ENCODE measurements at places on chromosomes 5 and 9. TPM values are rescaled to one million over a fixed set of nuclear protein-coding genes. Genes with fewer than 3 reads are reported as not detected.

The FCN2 gene
- not detected for total RNA-seq

The GKAP1 gene
- total RNA-seq, result 15.9 TPM

DNA sequence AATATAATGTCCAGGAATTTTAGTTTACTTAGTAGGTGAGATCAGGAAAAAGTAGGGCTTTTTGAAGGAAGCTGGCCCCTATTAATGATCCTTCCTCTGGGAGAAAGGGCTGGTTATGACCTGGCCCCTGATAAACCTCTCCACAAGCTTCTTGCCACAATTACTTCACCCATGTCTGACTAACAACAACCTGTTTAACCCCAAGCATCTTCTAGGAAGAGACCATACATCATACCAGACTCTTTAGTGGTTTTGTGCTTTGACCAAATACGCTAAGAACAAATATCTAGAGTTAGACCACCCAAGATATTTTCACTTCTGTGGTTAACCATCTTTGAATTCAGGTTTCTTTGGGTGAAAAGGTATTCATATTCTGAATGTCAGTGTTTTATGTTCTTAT, 174.0 kb upstream of the SLC27A6 start:
- no peaks in the 10 kb centered on the region for H3K27me3 ChIP-seq
- no peak overlapping the region for H3K27ac ChIP-seq
- H3K4me3 ChIP-seq, result no peak overlapping the region
- no peaks in the 10 kb centered on the region for H3K4me1 ChIP-seq
- no peaks in the 10 kb centered on the region for H3K36me3 ChIP-seq

DNA sequence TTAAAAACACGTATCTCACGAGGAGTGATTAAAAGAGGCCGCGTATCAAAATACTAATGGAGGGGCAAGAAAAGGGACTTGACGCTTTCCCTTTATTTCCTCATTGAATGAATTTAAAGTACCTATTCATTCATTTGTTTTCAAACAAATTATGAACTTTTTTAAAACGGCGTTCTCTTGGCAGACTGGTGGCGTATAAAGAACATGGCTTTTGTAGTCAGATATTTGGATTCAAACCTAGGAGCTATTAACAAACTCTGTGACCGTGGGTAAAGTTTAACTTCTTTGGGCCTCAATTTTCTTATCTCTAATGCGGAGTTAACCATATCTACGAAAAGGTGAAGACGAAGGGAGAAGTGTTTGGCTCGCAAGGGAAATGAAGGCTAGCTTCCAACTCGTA, 876 bp downstream of the CAAP1 start:
- H3K4me3 ChIP-seq, result peak overlapping the region; percentile 93
- peak overlapping the region; percentile 99 for H3K27ac ChIP-seq
- DNase-seq, result no peak
- H3K27me3 ChIP-seq, result no peaks in the 10 kb centered on the region
- H3K4me1 ChIP-seq, result peaks cover 10% of the 10 kb centered on the region

DNA sequence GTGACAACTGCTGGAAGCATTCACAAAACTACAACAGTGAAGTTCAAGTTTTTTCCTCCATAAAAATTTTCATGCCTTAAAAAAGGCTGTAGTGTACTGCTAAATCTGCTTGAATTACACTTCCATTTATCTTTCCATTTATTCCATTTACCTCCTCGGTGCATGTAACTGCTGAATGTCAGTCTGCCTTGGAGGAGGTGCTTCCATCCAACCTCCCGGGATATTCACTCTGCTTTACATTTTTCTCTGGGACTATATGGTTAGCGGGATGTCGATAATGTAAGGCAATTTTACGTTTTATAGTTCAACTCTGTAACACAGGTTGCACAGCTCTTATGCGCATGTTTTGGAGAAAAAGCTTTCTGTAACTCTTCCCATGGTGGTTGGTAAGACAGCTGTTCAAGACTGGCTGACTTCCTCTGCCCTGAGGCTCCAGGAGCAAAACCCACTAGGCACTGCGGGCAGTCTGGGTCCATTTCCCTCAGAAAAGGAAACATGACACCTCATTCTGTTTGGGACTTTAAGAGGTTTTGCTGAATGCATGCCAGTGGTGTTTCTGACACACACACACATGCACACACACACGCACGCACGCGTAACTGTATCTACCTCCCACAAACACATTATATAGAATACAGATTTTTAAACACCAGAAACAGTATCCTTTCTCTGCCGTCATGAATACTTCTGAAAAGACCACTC, 66.1 kb downstream of the SPTLC1 start:
- no peak overlapping the region for H3K27ac ChIP-seq
- peaks cover 13% of the 10 kb centered on the region for H3K36me3 ChIP-seq
- H3K4me3 ChIP-seq, result no peak overlapping the region
- no peak for DNase-seq
- H3K4me1 ChIP-seq, result no peaks in the 10 kb centered on the region
- H3K27me3 ChIP-seq, result no peaks in the 10 kb centered on the region

The CARD6 gene
- total RNA-seq, result 4.5 TPM

The PTPRD gene
- 97.4 TPM for total RNA-seq

The BARHL1 gene
- 2.0 TPM for total RNA-seq

DNA sequence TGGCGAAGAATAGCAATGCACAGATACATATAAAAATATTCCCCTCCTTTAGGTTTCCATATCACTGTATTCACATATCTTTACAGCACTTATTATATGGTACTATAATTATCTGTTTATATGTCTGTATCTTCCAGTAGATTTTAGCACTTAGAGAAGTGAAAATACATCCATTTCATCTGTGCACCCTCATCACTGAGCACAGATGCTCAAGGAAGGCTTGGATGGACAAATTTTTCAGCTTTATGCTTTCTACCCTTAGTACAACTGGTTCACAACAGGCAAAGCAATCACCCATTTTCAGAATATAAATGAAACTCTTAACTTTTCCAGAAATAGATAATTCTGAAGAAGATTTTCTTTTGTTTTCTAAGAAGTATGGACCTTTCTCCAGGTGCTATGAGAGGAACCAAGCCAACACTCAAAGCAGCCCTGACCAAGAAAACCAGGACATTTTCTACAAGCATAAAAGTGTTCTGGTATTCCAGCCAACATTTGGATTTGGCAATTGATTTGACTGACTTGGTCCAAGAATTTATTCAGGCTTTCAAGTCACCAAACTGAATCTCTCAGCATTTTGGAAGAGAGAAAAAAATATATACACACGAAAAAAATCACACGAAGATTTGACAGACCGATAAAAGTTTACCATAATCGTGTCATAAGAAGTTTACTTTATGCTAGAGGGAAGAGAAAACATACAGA, 170.2 kb upstream of the CD180 start:
- no peaks in the 10 kb centered on the region for H3K36me3 ChIP-seq
- no peak overlapping the region for H3K27ac ChIP-seq
- no peak overlapping the region for H3K4me3 ChIP-seq
- DNase-seq, result peak; percentile 67

The SPATA6L gene
- total RNA-seq, result 5.9 TPM

The TTC23L gene
- total RNA-seq, result 4.1 TPM

DNA sequence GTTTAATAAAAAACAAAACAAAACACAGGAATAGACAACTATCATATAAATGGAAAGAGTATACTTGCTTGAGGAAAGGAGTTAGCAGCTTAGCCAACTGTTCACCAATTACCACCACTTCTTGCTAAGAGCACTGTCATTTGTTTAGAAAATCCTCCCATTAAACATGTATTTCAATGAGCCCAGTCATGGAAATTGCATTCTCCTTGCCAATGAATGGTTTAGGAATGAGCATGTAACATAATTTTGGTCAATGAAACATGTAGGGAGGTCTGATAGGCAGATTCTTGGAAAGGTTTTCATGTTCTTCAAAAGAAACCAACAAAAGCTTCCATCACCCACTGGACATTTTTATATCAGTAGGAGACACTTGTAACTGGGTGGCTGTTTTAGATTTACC, 502.8 kb upstream of the PAPPA start:
- H3K27ac ChIP-seq, result no peak overlapping the region
- H3K27me3 ChIP-seq, result no peaks in the 10 kb centered on the region
- no peak for DNase-seq

DNA sequence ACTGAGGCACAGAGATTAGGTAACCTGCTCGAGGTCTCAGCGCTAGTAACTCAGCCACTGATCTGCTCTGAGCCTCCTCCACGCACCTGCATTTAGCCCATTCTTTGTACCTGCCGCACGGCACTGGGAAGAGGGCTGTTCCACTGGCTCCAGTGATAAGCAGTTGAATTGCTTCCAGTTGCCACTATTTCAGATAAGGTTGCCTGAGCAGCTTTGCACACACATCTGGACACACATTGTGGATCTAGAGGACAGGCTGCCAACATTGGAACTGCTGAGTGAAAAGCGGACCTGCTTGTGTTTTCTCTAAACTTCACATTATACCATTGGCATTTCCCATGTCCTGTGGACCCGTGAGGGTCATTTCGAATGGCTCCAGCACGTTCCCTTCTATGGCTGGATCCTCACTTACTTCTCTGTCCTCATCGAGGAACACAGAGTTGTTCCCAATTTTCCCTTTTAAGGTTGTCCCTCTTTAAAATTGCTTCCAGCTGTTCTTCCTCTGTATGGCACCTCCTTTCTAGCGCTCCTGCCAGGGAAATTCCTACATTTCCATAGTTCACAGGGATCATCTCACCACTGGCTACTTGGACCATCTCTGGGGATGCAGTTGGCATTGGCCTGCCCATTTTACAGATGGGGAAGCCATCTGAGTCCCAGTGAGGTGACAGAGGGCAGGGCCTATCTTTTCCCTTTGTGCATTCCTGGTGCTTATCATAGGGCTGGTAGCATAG, 45.9 kb upstream of the RPL26L1 start:
- peaks cover 53% of the 10 kb centered on the region for H3K36me3 ChIP-seq
- H3K4me1 ChIP-seq, result no peaks in the 10 kb centered on the region
- no peaks in the 10 kb centered on the region for H3K27me3 ChIP-seq

DNA sequence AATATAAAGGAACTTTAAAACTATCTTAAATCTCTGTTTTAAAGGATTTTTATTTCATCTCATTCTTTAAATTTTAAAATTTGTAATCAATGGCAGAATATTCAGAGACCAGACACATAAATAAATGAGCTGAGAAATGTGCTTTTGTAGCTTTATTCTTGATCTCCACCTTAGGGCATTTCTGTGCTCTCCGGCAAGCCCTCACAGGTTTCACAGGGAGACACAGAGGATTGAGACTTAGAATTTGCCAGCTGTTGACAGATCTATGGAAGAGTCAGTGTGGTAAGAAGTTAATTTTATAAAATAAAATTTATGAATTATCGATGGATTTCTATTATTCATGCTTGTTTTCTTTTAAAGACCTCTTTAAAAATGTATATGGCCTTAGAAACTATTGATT, 206.8 kb downstream of the CD180 start:
- no peak overlapping the region for H3K27ac ChIP-seq
- no peak overlapping the region for H3K4me3 ChIP-seq
- H3K4me1 ChIP-seq, result no peaks in the 10 kb centered on the region
- no peak for DNase-seq

The SLCO4C1 gene
- total RNA-seq, result 0.39 TPM

GRCh38 chr5:134176511-134177368, at the start of gene SKP1:
SKP1 (minus strand) TSS chr5:134176950; CDS start chr5:134174022, 2,928 bp downstream.
- DNase-seq, result peak; percentile 67
- peak within 1 kb of the TSS; percentile 94 for H3K4me3 ChIP-seq
- H3K36me3 ChIP-seq, result peaks cover 16% of the 10 kb centered on the region
- H3K27ac ChIP-seq, result peak within 1 kb of the TSS; percentile 98

DNA sequence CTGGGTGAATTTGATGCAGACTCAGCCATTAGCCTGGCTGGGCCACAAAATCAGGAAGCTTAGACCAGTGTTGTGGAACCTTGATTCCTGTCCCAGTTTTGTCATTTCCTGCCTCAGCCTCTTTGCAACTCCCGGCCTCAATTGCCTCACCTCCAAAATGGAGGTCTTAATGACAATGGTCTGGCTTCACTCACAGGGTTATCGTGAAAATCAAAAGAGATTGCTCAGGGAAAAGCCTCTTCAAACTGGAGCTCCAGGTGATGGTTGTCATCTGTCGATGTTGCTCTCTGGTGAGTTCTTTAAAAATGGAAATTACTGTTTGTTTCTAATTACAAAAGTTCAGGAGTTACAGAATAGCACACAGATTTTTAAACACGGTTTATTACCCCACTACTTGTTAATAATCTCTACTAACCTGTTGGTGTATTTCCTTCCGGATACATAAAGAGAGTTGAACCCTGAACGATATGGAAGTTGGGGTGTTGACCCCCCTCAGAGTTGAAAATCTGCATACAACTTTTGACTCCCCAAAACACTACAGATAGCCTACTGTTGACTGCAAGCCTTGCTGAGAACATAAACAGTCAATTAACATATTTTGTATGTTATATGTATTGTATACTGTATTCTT, 109.9 kb upstream of the CPEB4 start:
- H3K27me3 ChIP-seq, result no peaks in the 10 kb centered on the region
- H3K27ac ChIP-seq, result no peak overlapping the region
- no peak overlapping the region for H3K4me3 ChIP-seq

GRCh38 chr5:50715001-50715400, 48.6 kb downstream of the PARP8 start:
- no peaks in the 10 kb centered on the region for H3K36me3 ChIP-seq
- DNase-seq, result no peak
- no peaks in the 10 kb centered on the region for H3K27me3 ChIP-seq
- H3K4me1 ChIP-seq, result no peaks in the 10 kb centered on the region

DNA sequence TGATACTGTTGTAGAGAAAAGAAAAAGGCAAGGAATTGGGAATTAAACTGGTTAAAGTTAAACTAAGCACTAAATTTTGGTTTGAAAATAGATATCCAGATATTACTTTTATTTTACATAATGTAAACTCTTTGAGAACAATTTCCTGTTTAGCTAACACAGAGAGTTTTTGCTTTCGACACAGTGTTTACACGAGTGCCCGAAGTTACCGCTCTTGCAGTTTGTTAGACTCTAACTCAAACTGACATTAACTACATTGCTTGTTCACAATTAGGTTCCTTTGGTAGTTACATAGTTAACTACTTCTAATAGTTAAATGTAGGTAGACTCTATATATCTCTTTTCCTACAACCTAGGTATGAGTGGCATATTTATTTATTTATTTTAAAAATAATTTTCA, 117.1 kb upstream of the CHD1 start:
- no peaks in the 10 kb centered on the region for H3K36me3 ChIP-seq
- no peak for DNase-seq
- no peaks in the 10 kb centered on the region for H3K4me1 ChIP-seq
- H3K4me3 ChIP-seq, result no peak overlapping the region
- no peaks in the 10 kb centered on the region for H3K27me3 ChIP-seq
- H3K27ac ChIP-seq, result no peak overlapping the region

GRCh38 chr9:38384990-38385848, 7.3 kb upstream of the ALDH1B1 start:
- H3K4me3 ChIP-seq, result no peak overlapping the region
- DNase-seq, result no peak
- no peaks in the 10 kb centered on the region for H3K27me3 ChIP-seq
- H3K27ac ChIP-seq, result no peak overlapping the region
- H3K36me3 ChIP-seq, result no peaks in the 10 kb centered on the region

DNA sequence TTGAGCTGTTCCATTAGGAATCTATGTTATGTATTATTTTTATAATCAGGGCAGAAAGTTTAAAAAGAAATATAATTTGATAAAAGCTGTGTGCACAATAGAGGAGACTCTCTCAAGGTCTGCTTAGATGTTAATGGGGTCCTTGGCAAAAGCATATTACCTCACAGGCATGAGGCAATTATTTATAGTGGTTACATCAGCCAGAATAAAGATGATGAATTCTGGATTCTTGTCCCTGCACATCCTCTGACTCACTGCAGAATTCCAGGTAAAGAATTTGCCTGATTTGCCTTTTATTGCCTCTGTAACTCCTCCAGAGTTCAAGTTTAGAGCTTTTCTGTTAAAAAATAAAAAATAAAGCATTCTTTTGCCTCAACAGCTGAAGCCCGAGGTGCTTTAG, 253.6 kb downstream of the MAST4 start:
- H3K4me1 ChIP-seq, result no peaks in the 10 kb centered on the region
- no peaks in the 10 kb centered on the region for H3K27me3 ChIP-seq
- H3K4me3 ChIP-seq, result no peak overlapping the region
- no peak for DNase-seq
- no peak overlapping the region for H3K27ac ChIP-seq

The C9orf153 gene
- 1.2 TPM for total RNA-seq

The ZNF879 gene
- 10.2 TPM for total RNA-seq

Data from spinal cord (tissue), 10 donors.